T-helper 2 cell treated with Interferon-gamma antibody and Interleukin-4, amounts not matched to agents 5 μg/mL and 100 μg/mL, for 36 hours (primary cell): ENCODE measurements at places on chromosomes 4 and X.

- no peak overlapping the region for H3K4me3 ChIP-seq
- H3K4me1 ChIP-seq = no peaks in the 10 kb centered on the region
- H3K36me3 ChIP-seq = no peaks in the 10 kb centered on the region
- no peak for DNase-seq
- H3K27me3 ChIP-seq = no peaks in the 10 kb centered on the region
Measured at GRCh38 chr4:148093065-148093464, 349.1 kb downstream of the NR3C2 start.

DNA sequence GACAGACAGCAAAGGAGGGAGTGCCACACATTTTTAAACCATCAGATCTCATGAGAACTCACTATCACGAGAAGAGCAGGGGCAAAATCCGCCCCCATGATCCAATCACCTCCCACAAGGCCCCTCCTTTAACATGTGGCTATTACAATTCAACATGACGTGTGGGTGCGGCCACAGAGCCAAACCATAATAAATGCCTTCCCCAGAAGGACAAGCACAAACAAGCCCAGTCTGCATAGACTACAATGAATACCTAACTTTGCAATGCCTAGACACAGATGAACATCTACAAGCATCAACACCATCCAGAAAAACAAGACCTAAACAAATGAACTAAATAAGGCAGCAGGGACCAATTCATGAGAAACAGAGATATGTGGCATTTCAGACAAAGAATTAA lies 12.3 kb downstream of the ETDA start:
- peaks cover 2% of the 10 kb centered on the region for H3K27me3 ChIP-seq
- no peak overlapping the region for H3K27ac ChIP-seq
- no peaks in the 10 kb centered on the region for H3K36me3 ChIP-seq
- DNase-seq = no peak
- H3K4me1 ChIP-seq = no peaks in the 10 kb centered on the region

DNA sequence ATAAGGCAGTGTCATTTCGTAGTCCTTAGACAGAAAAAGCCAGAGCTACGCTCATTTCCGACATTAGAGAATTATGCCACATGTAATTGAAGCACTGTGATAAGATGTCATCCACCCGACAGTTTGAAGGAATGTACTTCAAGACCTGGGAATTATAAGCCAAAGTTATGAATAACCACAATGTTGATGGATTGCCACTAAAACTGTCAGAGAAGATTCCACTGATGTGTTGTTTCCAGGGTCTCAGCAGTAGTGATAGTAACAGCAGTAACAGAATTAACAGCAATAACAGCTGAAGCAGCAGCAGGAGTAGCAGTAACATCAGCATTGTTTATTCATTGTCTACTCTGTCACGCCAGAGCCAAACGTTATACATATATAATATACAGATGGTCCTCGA lies 24.7 kb downstream of the RAB33A start:
- peaks cover 2% of the 10 kb centered on the region for H3K36me3 ChIP-seq
- no peak overlapping the region for H3K27ac ChIP-seq
- no peaks in the 10 kb centered on the region for H3K27me3 ChIP-seq
- peaks cover 3% of the 10 kb centered on the region for H3K4me1 ChIP-seq
- no peak for DNase-seq

DNA sequence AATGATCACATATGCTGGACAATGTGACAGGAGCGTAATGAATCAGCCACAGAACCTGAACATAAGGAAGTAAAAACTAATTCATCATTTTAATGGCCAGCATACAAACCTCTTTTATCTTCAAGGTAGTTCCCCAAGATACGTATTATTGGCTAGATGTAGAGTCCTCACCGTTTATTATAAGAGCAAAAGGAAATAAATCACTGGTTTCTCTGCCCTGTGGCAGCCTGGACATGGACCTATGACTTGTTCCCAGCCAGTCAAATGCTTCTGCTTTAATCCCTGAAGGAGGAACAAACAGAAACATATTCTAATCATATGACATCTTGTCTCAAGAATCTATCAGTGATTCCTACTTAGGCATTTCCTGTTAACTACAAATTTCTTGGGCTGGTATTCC lies 86.8 kb upstream of the FAM241A start:
- peaks cover 3% of the 10 kb centered on the region for H3K4me1 ChIP-seq
- no peak for DNase-seq
- no peak overlapping the region for H3K27ac ChIP-seq
- no peaks in the 10 kb centered on the region for H3K36me3 ChIP-seq

GRCh38 chr4:67877086-67877485 lies 6.7 kb downstream of the TMPRSS11D start:
- DNase-seq = no peak
- no peaks in the 10 kb centered on the region for H3K4me1 ChIP-seq
- no peak overlapping the region for H3K27ac ChIP-seq
- no peaks in the 10 kb centered on the region for H3K36me3 ChIP-seq

GRCh38 chrX:115892056-115892708 lies 278.4 kb upstream of the AGTR2 start:
- H3K4me3 ChIP-seq = no peak overlapping the region
- H3K27ac ChIP-seq = no peak overlapping the region
- no peaks in the 10 kb centered on the region for H3K4me1 ChIP-seq
- H3K36me3 ChIP-seq = no peaks in the 10 kb centered on the region
- H3K27me3 ChIP-seq = no peaks in the 10 kb centered on the region

DNA sequence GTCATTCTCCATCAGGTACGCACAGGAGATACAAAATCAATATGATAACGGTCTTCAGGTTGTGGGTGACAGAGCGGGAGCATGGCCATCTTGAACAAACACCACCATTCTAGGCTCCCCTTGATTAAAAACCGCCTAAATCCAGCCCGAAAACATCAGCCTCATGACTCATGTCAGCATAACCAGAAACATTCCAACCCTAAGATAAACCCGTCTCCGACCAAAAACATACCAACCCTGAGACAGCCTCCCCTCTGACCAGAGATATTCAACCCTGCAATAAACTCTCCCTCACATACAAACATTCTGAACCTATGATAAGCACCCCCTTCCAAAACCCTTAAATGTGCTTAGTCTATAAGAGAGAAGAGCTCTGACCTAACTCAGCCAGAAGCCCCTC lies 157.9 kb downstream of the DHRSX start:
- H3K4me3 ChIP-seq = no peak overlapping the region
- H3K27ac ChIP-seq = no peak overlapping the region
- DNase-seq = no peak
- H3K27me3 ChIP-seq = no peaks in the 10 kb centered on the region
- peaks cover 30% of the 10 kb centered on the region for H3K36me3 ChIP-seq

DNA sequence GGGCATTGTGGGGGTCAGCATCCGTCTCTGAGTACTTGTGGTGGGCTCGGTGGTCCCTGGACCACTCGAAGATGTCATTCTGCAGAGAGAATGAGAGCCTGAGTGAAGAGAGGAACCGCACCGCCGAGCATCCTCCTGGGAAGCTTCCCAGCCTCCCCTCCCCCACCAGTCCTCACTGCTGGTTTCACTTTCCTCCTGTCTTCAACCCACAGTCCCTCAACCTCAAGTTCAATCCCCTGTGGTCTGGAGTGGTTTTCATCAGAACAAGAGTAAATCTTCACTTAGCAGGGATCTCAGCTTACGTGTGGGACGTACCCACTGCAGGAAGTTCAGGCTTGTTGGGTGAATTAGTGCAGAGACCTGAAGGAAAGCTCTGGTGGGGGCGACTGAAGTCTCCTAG lies 117.8 kb downstream of the SCD5 start:
- H3K4me3 ChIP-seq = no peak overlapping the region
- no peaks in the 10 kb centered on the region for H3K4me1 ChIP-seq
- H3K27me3 ChIP-seq = peaks cover 2% of the 10 kb centered on the region
- DNase-seq = no peak

DNA sequence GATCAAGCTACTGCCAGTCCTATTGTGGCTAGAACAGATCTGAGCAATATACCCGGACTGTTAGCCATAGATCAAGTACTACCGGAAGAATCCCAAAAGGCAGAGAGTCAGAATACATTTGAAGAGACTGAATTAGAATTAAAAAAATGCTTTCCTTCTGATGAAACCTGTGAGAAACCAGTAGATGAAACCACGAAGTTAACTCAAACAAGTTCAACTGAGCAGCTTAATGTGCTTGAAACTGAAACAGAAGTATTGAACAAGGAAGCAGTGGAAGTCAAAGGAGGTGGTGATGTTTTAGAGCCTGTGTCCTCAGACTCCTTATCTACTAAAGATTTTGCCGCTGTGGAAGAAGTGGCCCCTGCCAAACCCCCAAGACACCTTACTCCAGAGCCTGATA lies 46.8 kb downstream of the WDR44 start:
- H3K4me3 ChIP-seq = no peak overlapping the region
- peak overlapping the region; percentile 45 for H3K27ac ChIP-seq
- no peak for DNase-seq
- H3K27me3 ChIP-seq = no peaks in the 10 kb centered on the region

DNA sequence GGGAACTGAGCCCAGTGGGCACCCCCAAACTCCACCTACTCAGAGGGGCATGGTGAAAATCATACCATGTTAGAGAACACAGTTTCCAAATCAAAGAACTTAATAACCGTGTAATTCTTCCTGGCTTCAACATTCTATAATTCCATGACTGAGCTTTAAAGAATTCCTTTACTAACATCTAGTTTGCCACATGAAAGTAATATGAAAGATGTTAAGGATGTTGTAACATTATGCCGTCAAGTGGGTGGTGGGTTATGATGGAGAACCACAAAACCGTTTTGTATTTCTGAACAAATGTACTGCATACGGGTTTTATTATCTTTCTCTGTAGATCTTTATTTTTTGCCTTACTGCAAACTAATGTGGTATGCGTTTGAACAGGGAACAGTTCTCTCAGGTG lies 549.0 kb upstream of the MAGEB2 start:
- H3K27ac ChIP-seq = no peak overlapping the region
- no peak overlapping the region for H3K4me3 ChIP-seq
- H3K27me3 ChIP-seq = no peaks in the 10 kb centered on the region
- H3K4me1 ChIP-seq = no peaks in the 10 kb centered on the region
- DNase-seq = no peak

DNA sequence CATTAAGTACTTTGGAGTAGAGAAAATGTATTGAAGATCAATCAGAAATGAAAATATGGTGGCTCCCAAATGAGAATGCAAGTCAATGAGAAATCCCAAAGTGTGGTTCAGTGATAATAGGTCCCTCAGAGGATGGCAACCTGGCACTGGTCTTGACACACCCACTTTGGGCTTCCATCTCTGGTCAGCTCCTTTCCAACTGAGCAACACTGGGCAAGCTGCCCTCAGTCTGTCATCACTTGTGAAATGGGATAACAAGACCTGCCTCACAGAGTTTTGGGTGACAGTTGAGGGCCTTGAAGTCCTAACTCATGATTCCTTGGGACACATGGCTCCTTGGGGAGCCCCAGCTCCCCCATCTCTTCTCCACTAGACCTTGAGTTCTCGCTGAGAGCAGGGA lies 29.0 kb upstream of the MAMLD1 start:
- H3K4me1 ChIP-seq = peaks cover 8% of the 10 kb centered on the region
- peaks cover 4% of the 10 kb centered on the region for H3K27me3 ChIP-seq
- H3K27ac ChIP-seq = no peak overlapping the region
- H3K4me3 ChIP-seq = no peak overlapping the region

DNA sequence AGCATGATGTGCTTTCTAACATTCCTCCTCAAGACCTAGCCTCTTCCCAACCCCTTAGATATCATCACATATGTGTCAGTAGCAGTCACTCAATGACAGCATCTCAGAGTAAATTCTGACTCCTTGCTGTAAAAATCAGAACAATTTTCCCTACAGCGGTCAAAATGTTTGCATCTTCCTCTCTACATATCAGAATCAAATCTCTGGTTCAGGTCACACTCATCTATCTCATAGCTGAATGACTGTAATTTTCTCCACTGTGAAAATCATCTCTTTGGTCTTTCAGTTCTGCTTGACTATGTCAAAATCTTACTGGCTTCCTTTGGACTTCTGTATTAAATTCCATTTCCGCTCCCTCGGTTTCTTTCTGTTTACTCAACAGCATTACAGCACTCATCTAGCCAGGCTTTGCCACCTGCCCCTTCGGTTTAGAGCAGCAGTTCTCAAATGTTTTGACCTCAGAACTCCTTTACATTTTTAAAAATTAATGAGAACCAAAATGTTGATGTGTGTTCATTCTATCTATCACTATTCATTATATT lies 57.3 kb downstream of the AGA start:
- H3K27ac ChIP-seq = no peak overlapping the region
- no peak for DNase-seq
- H3K36me3 ChIP-seq = no peaks in the 10 kb centered on the region
- H3K4me3 ChIP-seq = no peak overlapping the region

DNA sequence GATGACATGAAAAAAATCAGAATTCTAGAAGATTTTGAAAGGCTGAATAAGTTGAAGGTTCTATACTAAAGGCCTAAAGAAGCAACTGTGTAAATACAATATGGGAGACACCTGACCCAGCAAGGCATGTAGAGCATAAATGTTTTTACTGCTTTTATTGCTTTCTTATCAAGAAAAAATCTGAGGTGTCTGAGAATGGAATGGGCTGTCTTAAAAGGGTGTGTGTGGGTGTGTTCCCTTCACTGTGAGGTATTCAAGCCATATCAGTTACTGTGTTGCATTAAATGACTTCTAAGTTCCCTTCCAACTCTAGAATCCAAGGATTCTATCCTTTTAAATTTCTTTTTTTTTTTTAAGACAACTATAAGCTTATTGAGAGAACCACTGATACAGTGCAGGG lies 15.7 kb downstream of the ATP8A1 start:
- H3K36me3 ChIP-seq = peaks cover 6% of the 10 kb centered on the region
- H3K4me1 ChIP-seq = peaks cover 54% of the 10 kb centered on the region
- H3K27ac ChIP-seq = no peak overlapping the region
- H3K4me3 ChIP-seq = peak overlapping the region; percentile 63

GRCh38 chrX:65610481-65610880 lies 57.0 kb upstream of the MSN start:
- peaks cover 31% of the 10 kb centered on the region for H3K4me1 ChIP-seq
- DNase-seq = no peak
- no peaks in the 10 kb centered on the region for H3K27me3 ChIP-seq
- no peak overlapping the region for H3K4me3 ChIP-seq
- no peaks in the 10 kb centered on the region for H3K36me3 ChIP-seq

GRCh38 chrX:49754233-49754857 lies 58.6 kb upstream of the PAGE1 start:
- peaks cover 11% of the 10 kb centered on the region for H3K27me3 ChIP-seq
- no peak overlapping the region for H3K27ac ChIP-seq
- H3K36me3 ChIP-seq = no peaks in the 10 kb centered on the region
- peak; percentile 6 for DNase-seq
- H3K4me1 ChIP-seq = peaks cover 2% of the 10 kb centered on the region

DNA sequence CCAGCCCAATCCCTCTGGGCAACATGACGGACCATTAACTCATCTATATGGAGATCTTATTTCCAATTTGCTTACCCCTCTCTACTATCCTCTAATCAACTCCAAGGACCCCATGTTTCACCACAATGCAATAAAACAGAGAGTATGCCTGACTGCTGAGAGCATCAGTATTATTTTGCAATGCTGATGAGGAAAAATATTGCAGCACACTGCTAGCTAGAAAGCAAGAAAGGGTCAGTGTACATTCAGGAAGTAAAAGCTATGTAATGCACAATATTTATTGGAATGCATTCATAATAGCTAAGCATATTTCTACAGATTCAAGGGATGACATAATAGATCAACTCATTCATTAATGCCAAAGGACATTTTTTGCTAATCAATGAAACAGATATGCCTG lies 33.2 kb downstream of the ARAP2 start:
- peaks cover 47% of the 10 kb centered on the region for H3K36me3 ChIP-seq
- no peak for DNase-seq
- no peak overlapping the region for H3K4me3 ChIP-seq
- H3K4me1 ChIP-seq = peaks cover 36% of the 10 kb centered on the region
- H3K27ac ChIP-seq = no peak overlapping the region
- no peaks in the 10 kb centered on the region for H3K27me3 ChIP-seq
